ENCODE measurements at places on chromosomes 11 and 22. TPM values are rescaled to one million over a fixed set of nuclear protein-coding genes. Genes with fewer than 3 reads are reported as not detected.

DNA sequence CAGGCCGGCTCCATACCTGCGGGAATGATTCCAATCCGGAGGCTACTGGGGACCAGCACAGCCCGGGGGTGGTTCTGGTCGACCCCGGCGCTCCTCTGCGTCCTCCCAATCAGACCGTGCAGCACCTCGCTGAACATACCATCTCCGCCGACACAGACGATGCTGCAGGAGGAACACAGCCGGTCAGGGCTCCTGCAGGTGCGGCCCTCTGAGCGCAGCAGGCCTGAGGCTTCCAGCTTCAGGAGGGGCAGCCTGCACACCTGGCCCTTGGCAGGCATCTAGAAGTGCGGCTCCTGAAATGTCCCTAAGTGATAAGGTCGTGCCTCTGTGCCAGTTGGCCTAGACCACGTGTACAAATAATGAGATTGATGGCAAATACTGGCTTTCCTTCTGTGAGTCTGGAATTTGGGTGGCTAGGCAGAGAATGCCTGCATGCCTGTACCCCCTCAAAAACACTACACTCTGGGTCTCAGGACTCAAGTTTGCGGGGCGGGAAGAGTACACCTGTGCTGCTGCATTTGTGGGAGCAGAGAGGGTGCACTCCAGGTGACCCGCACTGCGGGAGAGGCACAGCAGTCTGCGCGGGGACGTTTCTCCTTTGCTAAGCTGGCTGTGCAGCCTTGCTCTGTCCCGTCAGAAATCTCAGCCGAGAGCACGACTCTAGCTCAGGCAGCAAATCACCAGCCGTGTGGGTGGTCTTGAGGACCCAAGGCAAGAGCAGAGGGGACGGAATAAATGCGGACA lies 30.1 kb downstream of the CERK start:
- DNase-seq, result no peak

MOGAT2 gene
- not detected for total RNA-seq

GRCh38 chr11:125379981-125380380 lies 116.1 kb downstream of the FEZ1 start:
- no peak for DNase-seq

DNA sequence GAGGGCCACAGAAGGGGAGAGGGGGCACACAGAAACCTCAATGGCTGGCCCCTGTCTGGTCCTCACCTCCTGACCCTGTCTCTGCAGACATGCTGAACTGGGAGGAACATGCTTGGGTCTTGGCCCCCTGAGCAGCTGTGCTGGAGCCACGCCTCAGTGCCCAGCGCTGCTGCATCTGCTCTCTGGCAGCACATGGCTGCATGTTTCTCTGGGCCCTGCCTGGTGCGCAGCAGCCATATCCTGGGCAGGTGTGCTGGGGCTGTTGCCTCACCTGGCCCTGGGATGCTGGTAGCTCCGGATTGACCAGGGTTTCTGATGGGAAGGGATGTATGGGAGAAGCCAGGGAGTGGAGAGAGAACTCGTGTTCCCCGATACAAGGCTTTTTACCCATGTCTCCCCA lies 248.0 kb downstream of the ST3GAL4 start:
- DNase-seq, result no peak

DNA sequence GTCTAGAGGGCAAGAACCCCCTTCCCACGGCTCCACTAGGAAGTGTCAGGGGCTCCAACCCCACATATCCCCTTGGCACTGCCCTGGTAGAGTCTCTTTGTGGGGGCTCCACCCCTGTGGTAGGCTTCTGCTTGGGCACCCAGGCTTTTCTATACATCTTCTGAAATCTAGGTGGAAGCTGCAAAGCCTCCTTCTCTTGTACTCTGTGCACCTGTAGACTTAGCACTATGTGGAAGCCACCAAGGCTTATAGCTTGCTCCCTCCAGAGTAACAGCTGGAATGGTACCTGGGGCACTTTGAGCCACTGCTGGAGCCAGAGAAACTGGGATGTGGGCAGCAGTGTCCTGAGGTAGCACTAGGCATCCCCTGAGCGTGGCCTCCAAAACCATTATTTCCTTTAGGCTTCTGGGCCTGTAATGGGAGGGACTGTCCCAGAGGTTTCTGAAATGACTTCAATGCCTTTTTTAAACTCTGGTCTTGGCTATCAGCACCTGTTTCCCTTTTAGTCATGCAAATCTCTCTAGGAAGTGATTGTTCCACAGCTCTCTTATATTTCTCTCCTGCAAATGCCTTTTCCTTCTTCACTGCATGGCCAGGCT lies 68.4 kb downstream of the TRAF6 start:
- no peak for DNase-seq

DNA sequence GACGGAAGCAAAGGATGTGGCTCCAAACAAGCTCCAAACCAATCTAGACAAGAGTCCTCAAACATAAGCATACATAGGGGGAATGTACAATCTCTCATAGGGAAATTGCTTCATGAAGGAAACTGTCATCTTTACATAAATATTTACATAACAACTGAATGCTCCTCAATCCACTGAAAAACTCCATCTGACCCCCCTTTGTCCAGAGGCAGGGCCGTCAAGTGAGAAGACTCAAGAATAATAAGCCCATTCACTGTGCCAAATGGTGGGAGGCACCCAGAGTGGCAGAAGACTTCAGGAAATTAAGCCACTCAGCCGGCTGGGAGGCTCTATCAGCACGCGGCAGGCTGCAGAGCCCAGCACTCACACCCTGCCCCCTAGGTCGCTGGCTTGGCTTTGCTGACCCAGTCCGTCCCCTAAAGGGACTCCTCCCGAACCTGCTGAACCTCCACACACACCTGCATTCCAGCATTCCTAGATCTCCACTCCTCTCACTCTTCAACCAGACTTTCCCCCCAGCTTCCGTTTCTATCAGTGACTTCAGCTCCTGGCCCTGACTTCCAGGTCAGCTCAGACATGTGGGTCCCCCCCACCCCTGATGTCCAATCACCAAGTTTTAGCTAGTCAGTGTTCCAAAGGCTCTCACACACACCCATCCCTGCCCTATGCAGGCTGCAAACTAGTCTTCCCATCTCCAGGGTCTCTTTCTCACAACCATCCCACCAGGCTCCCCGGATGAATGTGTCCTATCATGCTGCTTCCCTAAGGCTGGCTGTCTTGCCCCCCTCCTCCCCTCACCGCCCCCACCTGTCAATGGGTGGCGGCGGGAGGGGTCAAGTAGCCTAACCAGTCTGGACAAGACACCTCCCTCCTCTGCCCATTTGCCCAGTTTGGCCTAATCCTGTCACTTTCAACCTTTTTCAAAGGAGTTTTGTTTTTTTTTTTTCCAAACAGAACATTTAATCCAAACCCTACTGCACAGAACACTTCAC lies 11.3 kb downstream of the VPS37C start:
- peak; percentile 63 for DNase-seq

DNA sequence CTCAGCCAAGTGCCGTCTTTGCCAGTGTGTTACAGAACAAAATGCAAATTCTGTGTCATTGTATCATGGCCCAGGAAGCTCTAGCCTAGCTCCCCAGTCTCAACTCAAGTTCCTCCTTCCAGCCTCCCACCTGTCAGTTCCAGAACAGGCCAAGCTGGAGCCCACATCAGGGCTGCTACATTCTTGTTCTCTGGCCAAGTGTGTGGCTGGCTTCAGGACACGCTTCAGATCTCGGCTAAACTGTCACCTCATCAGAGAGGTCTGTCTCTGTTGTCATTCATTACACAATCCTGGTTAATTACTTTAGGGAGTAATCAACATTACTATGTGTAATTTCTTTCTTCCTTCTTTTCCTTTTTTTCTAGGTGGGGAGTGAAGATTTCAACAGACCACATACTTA lies 347.0 kb upstream of the SYN3 start:
- DNase-seq, result no peak

DNA sequence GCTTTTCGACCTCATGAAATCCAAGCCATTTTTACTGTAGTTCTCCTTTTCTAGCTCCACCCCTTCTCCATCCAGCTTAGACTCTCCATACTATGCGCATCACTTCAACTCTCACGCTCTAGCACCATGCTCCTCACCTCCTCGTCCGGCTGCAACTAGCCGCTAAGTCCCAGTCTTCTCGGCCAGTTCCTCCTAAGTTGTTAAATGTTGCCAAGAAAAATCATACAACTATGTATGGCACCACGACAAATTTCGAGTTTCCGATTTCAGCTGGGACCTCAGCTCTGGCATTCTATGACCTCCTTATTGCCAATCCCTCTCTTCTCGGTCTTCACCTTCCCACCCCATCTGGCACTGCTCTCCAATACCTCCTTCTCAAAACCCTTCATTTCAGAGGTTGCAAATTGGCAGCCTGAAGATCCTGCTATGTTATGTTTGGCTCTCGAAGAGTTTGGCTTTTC lies 1.0 kb downstream of the ZNF70 start:
- DNase-seq, result no peak

RFPL3 gene
- not detected for total RNA-seq

GRCh38 chr11:114060392-114061047 lies 1.0 kb downstream of the ZBTB16 start:
- DNase-seq, result no peak

- DNase-seq, result no peak
Observed at GRCh38 chr22:33756508-33756949, 163.7 kb downstream of the LARGE1 start.

ACCS gene
- 1.4 TPM for total RNA-seq

DNA sequence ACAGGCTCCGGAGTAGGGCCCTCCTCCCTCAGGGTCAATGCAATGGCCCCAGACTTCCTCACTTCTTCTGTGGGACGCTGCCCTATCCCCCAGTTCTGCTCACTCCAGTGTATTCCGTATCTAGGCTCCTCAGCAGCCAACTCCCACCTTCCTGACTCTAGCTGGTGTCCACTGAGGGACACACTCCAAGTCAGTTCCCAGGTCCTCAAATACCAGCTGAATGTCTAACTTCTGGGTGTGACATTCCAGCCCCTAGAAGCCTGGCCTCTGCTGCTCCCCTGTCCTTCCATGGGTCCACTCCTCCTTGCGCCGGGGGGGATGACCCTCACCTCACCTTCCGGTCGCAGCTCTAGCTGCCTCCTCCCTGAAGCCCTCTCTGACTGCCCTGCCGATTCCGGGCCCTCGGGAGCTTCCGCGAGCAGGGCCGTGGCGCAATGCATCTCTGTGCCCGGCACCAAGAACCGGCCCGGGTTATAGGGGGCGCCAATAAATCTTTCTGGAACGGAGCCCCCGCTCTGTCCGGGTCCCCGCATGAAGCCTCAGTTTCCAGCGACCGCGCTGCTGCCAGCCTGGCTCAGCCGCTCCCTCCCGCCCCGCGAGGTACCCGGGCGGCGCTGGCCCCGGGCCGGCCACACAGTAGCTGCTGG lies 15.4 kb downstream of the BAD start:
- peak; percentile 41 for DNase-seq

DNA sequence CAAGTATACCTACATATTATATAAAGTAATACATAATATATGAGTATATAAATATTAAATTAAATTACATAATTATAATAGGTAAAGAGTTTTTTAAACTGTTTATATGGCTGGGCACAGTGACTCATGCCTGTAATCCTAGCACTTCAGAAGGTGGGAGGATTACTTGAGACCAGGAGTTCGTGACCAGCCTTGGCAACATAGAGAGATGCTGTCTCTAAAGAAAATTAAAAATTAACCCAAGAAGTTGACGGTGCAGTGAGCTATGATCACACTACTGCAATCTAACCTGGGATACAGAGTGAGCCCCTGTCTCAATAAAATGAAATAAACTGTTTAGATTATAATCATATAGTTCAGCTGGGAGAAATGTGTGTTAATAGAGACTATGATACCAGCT lies 363.0 kb downstream of the DDX10 start:
- no peak for DNase-seq

GRCh38 chr11:6542727-6543126 lies 45.6 kb downstream of the DNHD1 start:
- no peak for DNase-seq

- peak; percentile 34 for DNase-seq
Observed at GRCh38 chr11:112613051-112613972, 347.9 kb upstream of the NCAM1 start.

KCNE3 gene
- total RNA-seq, result 0.18 TPM

SYT8 gene
- not detected for total RNA-seq
